Activated T-helper 17 cell treated with anti-CD3 and anti-CD28 coated beads, Interleukin-2, amount 50 U/mL, for 72 hours (primary cell): ENCODE measurements at places on chromosomes 7 and 10.
A peak's percentile ranks its signal among the peaks of the same experiment; 100 is the strongest.

GRCh38 chr10:128380946-128381345 is 254.7 kb upstream of the MKI67 start:
- no peak overlapping the region for H3K4me3 ChIP-seq
- peaks cover 10% of the 10 kb centered on the region for H3K27me3 ChIP-seq
- ATAC-seq = no peak
- H3K4me1 ChIP-seq = no peaks in the 10 kb centered on the region

- peaks cover 11% of the 10 kb centered on the region for H3K4me1 ChIP-seq
- H3K4me3 ChIP-seq = no peak overlapping the region
- H3K36me3 ChIP-seq = peaks cover 52% of the 10 kb centered on the region
- no peak overlapping the region for H3K27ac ChIP-seq
- ATAC-seq = no peak
- H3K27me3 ChIP-seq = no peaks in the 10 kb centered on the region
These were observed 3.3 kb downstream of the MINPP1 start for GRCh38 chr10:87507879-87508483.

- H3K4me3 ChIP-seq = peak overlapping the region; percentile 99
- peaks cover 71% of the 10 kb centered on the region for H3K36me3 ChIP-seq
- peaks cover 36% of the 10 kb centered on the region for H3K4me1 ChIP-seq
These were observed 3.1 kb downstream of the GIMAP2 start for GRCh38 chr7:150688630-150689029.

GRCh38 chr10:73655990-73656298 is at the start of gene SYNPO2L:
Gene SYNPO2L, minus strand, starts transcription at chr10:73656029. Its CDS starts 107 bp downstream, at chr10:73655922.
- H3K27ac ChIP-seq = no peak within 1 kb of the TSS
- no peaks in the 10 kb centered on the region for H3K4me1 ChIP-seq
- H3K36me3 ChIP-seq = no peaks in the 10 kb centered on the region
- H3K4me3 ChIP-seq = no peak within 1 kb of the TSS
- no peaks in the 10 kb centered on the region for H3K27me3 ChIP-seq

GRCh38 chr7:140213684-140214074 is 36.9 kb upstream of the KDM7A start:
- peaks cover 46% of the 10 kb centered on the region for H3K4me1 ChIP-seq
- H3K36me3 ChIP-seq = peaks cover 6% of the 10 kb centered on the region
- H3K4me3 ChIP-seq = peak overlapping the region; percentile 54
- H3K27ac ChIP-seq = peak overlapping the region; percentile 88

- no peaks in the 10 kb centered on the region for H3K27me3 ChIP-seq
- H3K27ac ChIP-seq = no peak overlapping the region
- no peak overlapping the region for H3K4me3 ChIP-seq
- peak; percentile 52 for ATAC-seq
- H3K36me3 ChIP-seq = no peaks in the 10 kb centered on the region
- no peaks in the 10 kb centered on the region for H3K4me1 ChIP-seq
These were observed 16.5 kb downstream of the FAM25A start for GRCh38 chr10:87036623-87037022.
